Fibroblast of lung (primary cell): ENCODE measurements at places on chromosomes 7 and 10.

DNA sequence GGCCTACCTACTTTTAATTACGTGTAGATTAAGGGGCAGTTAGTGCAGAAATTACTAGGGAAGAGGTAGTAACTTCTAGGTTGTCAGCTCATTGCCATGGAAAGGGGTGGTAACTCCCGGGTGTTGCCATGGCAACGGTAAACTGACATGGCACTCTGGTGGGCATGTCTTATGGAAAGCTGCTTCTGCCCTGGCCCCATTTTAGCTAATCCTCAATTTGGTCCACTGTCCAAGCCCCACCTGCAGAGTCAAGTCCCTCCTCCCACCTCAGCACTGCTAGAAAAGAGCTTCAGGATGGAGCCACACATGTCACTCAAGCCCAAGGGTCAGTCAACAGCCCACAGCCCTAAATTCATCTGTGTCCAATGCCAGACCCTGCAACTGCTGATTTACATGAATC lies 7.5 kb upstream of the ZKSCAN1 start:
- no peak for DNase-seq

DNA sequence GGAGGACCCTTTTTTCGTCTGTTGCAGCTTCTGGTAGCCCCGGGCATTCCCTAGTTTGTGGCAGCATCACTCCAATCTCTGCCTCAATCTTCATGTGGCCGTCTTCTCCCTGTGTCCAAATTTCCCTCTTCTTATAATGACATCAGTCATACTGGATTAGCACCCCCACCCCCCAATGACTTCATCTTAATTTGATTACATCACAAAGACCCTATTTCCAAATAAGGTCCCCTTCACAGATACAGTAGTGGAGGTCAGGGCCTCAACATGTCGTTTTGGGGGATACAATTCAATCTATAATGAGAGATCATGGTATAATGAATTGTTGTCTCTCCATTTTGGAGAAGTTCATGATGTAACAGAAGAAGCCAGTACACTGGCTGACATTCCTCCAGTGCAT lies 28.1 kb upstream of the EZH2 start:
- no peak for DNase-seq

DNA sequence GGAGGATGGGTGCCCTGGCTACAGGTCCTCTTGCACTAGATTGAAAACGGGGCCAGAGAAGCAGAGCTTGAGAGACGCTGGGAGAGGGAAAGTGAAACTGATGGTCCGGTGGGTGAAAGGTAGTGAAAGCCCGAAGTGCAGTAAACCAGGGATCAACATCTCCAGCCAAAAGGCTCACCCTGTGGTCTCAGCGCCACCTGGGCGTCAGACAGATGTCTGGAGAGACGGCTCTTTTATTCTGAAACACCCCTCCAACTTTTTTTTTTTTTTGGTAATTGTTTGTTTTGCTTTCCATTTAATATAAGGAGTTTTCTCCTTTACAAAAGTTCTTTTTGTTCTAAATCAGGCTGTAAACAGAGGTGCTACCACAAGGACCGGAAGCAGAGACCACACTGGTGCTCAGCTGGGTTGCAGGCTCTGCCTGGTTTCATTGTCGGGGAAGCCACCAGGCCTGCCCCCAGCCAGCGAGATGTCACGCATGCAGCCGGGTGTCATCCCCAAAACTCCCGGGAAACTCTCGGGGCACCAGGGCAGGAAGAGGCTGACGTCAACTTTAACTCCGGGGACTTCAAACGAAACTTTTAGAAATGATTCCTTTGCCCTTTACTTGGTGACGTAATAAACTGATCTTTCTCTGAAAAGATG lies 11.2 kb downstream of the IL2RA start:
- DNase-seq: peak; percentile 71

DNA sequence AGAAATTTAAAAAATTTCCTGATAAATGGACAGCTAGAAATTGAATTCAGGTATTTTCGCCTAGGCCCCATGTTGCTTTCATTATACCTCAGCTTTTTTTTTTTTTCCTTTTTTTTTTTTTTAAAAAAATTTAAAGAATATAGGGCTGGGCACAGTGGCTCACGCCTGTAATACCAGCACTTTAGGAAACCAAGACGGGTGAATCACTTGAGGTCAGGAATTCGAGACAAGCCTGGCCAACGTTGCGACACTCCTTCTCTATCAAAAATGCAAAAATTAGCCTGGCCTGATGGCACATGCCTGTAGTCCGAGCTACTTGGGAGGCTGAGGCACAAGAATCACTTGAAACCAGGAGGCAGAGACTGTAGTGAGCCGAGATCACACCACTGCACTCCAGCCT lies 334.0 kb downstream of the SORCS1 start:
- no peak for DNase-seq

DNA sequence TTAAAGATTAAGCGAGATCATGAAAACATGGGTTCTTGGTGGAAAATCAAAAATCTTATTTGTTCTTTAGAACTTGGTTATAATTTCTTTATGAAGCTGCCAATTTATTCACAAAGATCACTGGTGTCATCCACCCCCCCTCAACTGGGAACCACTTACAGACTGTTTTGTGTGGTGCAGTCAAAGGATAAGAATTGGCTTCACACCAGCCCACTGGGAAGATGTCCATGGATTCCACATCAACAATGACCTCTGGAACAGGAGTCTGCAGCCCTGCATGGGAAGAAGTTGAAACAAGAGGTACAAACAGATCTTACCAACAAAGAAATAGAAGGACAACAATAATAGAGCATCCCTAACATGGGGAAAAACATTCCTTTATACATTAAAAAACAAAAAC lies 205.2 kb downstream of the SFMBT2 start:
- DNase-seq: no peak
